ENCODE measurements at places on chromosomes 11 and 22.

DNA sequence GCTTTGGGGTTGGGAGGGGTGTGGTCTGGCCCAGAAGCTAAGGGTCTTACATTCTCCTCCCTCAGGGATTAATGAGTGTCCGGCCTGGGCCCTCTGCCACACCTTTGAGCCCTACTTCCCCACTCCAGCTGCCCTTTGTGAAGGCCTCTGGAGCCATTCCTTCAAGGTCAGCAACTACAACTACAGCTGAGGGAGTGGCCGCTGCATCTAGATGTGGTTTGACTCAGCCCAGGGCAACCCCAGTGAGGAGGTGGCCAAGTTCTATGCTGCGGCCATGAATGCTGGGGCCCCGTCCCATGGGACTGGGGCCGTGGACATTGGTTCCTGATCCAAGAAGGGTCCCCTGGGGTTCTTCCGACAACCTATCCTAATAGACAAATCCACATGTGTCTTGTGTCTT is 14.3 kb upstream of the FOLR1 start:
- no peak for DNase-seq

DNA sequence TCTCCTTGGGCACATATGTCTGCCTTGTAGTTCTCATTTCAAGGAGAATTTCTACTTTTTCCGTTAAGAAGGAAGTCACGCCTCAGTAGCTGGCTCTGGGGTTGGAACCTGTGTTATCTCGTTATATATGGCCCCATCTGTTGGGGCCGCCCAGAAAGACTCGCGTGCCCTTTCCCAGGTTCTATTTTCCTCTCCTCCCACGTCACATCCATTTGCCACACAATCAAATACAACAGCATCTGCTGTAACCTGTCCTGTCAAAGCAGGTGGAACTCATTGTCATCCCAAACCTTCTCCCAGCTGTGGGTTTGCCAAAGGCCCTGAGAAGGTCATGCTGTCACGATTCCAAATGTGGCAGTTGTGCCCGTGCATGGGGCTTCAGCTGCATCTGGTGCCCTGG is 213.1 kb upstream of the ZBED5 start:
- DNase-seq = no peak

DNA sequence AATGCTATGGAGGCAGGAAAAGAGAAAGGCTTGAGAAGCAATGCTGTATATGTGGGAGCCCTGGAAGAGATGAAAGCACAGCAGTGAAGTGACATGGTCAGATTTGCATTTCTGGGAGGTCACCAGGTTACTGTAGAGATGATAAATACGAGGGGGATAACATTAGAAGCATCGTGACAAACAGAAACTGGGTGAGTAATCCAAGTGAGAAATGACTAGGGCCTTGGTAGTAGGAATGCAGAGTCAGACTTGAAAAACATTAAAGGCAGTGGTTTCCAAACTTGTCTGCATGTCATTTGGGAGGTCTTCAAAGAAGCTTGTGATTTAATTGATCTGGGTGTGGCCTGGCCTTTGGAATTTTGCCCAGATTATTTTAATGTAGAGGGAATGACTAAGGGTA is 43.9 kb downstream of the CCDC34 start:
- no peak for DNase-seq

DNA sequence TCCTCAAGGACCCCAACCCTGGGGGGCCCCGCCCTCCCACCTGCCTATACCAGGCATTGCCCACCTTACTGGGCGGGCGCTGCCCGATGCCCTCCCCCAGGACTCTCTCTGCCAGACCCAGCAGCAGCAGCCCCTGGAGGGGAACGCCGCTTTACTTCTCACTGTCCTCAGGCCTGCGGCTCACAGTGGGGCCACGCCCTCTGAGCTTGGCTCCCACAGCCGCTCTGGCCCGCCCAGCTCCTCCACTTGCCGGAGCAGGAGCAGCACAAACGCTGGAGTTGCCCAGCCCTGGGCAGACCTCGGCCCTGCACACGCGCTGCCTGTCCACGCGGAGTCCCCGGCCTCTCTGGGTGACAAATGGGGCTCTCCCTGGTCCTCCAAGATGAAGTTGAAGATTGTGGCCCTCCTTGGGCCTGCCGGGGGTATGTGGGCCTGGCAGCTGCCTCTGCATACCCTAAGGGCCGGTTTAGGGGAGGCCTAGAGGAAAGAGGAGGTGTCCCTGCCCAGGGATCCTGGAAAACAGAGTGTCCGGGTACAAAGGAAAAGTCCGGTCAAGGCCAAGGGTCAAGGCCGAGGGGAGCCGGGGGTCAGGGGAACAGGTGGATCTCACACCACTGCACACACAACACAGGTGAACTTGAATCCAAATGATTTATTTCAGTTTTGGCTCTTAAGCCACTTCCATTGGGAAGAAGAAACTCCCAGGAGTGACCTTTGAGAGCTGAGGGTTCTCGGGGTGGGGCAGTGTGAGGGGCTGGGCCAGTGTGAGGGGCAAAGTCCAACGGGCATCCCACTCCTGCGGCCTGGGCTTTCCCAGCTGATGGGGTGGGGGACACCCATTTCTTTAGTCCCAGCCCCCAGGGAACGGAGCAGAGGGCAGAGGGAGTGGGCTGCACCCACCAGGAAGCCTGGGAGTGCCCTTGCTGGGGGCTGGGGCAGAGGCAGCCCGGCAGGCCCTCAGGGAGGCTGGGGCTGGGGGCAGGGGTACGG is 674 bp upstream of the BAIAP2L2 start:
- no peak for DNase-seq

GRCh38 chr11:2509481-2510001 is 64.7 kb downstream of the KCNQ1 start:
- DNase-seq = no peak

GRCh38 chr11:129317571-129317970 is 58.1 kb upstream of the BARX2 start:
- DNase-seq = no peak

DNA sequence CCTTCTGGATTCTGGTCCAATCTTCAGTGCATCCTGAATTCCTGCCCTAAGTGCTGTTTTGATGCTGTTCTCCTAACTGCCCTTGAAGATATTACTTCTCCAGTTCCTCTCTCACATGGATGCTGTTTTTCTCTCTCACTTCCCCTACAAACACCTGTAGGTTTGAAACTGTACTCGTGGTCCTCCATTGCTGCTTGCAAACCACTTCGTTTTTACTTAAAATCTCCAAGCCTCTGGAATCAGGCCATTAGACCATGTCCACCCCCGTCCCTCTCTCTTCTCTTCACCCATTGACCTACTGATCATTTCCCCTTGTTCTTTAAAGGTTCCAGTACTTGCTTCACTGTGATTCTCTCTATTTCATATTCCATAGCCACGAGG is 988.1 kb downstream of the NTM start:
- DNase-seq = no peak

DNA sequence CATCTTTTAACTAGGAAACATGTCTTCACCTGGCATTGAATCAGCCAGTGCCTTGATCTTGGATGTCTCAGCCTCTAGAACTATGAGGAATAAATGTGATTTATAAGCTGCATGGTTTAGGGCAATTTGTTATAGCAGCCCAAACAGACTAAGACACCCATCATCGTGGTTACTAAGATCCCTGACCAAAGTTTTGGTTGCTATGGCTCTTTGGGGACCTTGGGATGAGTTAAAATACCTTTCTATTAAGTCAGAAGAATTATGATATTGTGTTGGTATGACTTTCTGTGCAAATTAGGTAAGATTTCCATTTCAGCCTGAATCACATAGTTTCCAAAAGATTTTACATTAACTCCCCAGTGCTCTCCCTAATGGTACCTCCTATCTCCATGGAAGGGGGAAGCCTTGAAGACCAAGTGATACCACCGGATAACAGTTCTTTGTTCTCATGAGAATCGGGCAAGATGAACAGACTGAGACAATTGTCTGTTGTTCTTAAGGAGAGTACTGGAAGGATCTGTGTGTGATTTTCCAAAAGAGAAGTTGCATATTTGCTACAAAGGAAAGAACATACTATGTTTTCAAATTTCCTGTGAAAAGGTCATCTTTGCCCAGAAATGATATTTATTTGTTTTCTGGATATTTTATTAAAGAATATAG is 60.4 kb upstream of the UBASH3B start:
- DNase-seq = no peak

DNA sequence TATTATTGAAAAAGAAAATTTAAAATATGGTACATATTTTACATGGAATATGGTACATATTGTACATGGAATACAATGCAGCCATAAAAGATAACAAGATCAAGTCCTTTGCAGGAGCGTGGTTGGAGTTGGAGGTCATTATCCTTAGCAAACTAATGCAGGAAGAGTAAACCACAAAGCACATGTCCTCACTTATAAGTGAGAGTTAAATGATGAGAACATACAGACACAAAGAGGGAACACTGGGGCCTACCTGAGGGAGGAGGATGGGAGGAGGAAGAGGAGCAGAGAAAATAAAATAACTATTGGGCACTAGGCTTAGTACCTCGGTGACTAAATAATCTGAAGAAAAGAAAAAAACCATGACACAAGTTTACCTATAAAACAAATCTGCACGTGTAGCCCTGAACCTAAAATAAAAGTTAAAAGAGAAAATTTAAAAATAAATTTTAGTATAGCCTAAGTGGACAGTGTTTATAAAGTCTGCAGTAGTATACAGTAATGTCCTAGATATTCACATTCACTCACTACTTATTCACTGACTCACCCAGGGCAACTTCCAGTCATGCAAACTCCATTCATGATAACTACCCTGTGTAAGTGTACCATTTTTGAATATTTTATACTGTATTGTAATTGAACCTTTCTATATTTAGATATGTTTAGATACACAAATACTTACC is 204.4 kb downstream of the FAM76B start:
- no peak for DNase-seq

- peak; percentile 37 for DNase-seq
These were observed 871 bp upstream of the SEZ6L start for GRCh38 chr22:26168330-26168851.

DNA sequence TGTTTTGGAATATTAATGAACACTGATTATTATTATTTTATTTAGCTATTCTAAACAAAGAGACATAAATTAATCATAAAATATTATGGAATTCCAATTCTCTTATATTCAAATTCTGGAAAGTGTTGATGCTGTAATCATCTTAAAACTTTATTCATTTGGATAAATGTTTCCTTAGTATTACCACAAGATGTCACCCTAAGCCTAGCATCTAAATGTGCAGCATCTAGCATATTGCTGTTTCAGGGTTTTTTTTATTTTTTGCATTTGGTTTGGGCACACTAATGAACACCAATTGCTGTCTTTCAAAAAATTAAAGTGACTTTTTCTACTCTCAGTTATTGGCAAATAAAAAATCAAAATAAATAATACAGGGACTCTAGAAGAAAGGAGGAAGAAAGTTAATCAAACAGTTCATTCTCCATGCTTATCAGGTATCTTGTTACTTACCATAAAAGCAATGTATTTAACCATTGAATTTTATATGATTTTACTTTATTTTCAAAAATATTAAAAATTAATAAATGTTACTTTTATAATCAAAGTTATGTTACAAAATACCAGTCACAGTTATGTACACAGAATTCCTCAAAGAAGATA is 31.8 kb downstream of the DLG2 start:
- DNase-seq = peak; percentile 20

DNA sequence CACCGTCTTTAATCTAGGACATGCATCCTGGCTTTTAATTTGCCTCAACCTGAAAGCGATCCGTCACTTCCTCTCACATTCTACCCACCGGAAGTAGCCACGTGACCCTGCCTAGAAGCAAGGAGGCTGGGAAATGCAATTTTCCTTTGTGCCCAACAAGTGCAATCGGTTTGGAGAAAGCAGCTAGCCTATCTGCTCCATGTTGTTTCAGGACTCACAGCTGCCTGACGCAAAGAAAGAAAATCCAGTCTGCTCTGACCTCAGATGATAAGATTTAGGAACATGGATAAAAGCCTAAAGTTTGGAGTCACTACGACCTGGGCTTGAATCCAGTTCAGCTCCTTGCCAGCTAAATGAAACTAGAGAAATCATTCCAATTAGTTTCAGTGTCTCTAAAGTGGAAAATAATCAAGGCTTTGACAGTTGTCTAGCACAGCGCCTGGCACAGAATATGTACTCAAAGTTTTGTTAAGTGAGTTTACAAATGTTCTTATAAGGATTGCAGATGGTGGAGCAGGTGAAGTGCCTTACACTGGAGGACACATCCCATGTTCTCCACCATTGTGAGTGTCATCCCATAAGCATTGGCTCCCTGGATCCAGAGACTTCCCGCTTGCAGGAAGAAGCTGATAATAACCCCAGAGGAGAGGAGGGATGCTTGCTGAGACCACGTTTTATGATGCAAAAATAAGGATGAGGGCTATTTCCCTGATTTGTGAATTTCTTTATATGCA is 553.7 kb downstream of the MN1 start:
- DNase-seq = no peak

GRCh38 chr11:58526721-58527120 is 18.8 kb upstream of the OR5B21 start:
- no peak for DNase-seq

- DNase-seq = peak; percentile 89
These were observed 29.5 kb upstream of the WNT7B start for GRCh38 chr22:46006379-46007002.

GRCh38 chr11:82233201-82233600 is 500.5 kb downstream of the FAM181B start:
- DNase-seq = no peak

DNA sequence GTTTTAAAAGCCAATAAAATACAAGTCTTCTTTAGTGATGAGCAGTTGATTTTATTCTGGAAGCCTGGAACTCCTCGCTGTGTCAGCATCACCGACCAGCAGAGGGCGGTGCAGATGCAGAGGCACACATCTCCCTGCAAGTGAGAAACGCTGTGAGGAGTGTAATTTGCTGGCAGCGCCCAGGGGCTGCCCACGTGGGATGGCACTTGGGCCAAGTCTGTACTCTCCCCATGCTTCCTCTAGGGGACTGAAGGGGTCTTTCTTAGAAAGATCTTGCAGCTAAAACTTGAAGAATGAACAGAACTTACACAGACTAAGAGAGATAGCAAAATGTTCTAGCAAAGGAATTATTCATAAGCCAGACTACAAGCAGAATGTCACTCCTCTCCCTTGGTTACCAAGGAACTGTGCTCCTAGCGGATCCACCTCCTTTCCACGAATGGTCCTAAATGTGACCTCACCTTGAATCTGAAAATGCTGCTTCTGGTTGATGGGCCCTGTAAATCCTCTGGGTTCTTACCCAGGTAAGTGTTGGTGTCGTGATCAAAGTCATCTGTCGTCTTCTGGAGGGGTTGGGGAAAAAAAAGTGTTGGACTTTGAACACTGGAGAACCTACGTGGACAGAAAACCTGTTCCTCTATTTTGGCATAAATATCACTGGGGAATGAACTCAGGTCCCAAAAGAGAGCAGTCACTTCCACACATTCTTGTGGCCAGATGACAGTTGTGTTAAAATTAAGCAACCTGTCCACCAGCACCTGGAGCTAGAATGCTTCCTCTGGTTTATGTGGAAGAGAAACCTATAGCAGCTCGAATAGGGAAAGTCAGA is 31.8 kb downstream of the CNTF start:
- DNase-seq = peak; percentile 72
